ENCODE measurements at places on chromosomes 6 and 20.

DNA sequence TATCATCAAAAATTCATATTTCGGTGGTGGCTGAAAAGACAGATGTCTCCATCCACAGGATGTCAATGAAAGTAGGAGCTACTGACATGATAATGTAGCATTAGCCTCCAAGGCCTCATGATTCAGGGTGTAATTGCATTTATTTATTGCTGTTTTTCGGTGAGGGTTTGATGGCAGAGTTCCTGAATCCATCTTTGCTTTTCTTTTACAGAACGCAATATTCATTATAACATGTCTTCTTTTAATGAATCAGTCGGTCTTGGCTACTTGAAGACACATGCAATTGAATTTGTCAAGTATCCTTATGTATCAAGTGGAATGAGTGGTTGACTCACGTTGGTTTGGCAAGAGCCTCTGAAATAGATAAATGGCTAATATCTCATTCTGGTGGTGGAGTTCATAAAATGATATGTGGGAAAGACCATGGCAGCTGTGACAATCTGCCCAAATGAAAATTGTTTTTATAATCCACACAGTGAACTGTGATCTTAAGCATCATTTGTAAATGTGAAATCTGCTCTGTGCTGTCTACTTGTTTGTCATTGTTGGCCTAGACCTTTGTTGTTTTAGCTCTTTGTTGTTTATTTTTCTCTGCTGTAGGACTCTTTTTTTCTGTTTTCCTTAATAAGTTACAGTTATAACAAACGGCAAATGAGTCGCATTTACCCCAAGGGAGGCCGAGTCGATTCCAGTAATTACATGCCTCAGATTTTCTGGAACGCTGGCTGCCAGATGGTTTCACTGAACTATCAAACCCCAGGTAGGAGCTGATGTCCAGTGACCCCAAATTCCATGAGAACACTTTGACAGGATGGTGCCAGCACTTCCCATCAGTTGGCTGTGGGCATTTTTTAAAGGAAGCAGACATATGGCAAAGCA lies 105.7 kb upstream of the LAMP5 start:
- no peak for DNase-seq

DNA sequence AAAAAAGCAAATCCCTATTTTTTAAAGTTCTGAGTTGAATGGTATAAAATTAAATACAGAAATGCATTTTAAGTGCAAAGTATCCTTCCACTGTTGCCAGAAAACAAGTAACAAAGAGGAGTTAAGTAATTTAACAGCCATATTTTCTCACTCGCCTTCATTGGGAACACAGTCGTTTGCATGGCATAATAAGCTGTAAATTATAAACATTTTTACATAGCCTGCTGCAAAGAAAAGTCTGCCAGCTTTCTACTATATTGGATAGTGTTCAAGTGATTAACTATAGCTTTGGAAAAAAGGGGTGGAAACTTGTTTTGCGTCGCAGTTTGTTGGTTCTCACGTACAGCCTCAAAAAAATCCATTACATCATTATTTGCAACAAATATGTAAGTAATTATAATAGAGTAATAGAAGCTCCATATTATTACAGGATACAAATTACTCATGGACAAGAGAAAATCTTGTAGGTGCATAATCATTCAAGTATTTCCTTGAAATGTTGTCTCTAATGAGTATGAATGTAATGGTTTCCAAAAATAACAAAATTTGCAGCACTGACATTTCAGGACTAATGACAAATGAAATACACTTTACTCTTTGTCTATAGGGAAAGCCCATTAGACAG lies 139.3 kb downstream of the PDSS2 start:
- no peak for DNase-seq

- DNase-seq, result no peak
These were observed 265.5 kb upstream of the EXOC2 start for GRCh38 chr6:958488-958887.

GRCh38 chr6:140001821-140002341 lies 627.4 kb upstream of the CITED2 start:
- no peak for DNase-seq

- DNase-seq, result no peak
These were observed 228.8 kb downstream of the SYNDIG1 start for GRCh38 chr20:24698189-24698588.

DNA sequence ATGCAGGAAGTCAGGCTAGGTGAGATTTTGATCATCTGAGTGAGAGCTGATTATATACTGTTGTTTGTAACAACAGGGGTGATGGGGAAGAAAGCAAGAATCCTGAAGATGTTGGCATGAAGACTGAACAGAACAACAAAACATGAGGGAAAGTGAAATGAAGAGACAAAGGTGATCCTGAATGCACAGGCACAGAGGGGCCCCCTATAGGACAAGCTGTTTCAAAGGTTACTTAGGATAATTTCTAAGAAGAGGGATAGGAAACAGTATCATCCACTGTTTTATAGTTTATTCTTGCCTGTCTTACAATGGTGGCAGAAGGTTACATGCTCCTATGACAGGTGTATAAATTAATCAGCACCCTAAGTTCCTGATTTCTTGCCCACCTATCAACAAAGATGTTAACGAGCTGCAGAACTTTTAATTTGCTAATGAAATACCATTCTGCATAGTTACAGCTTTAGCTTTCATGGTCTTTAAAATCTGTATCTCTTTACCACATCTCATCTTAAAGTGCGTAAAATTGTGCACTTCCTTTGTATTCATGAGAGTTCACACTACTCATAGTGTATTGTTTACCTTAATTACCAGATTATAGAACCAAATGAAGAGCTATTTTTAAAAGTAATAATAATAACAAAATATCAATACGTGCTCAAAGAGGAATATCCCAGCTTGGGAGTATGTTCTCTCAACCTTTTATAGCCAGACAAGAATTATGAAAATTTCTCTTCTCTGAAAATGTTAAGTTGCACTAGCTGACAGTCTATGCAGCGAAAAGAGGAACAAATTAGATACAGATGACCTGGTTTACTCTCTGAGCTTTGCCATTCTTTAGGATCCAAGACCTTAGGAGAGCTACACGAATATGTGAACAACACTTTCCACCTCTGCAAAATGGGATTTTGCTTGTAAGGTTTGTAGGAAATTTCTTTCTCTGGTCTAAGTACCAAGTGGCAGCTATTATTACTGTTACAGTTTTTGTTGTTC lies 192.5 kb downstream of the EDN1 start:
- no peak for DNase-seq

- no peak for DNase-seq
These were observed 315.2 kb downstream of the ZFAND3 start for GRCh38 chr6:38134704-38135088.

- no peak for DNase-seq
These were observed 69.0 kb downstream of the MOCS1 start for GRCh38 chr6:39865011-39865888.

DNA sequence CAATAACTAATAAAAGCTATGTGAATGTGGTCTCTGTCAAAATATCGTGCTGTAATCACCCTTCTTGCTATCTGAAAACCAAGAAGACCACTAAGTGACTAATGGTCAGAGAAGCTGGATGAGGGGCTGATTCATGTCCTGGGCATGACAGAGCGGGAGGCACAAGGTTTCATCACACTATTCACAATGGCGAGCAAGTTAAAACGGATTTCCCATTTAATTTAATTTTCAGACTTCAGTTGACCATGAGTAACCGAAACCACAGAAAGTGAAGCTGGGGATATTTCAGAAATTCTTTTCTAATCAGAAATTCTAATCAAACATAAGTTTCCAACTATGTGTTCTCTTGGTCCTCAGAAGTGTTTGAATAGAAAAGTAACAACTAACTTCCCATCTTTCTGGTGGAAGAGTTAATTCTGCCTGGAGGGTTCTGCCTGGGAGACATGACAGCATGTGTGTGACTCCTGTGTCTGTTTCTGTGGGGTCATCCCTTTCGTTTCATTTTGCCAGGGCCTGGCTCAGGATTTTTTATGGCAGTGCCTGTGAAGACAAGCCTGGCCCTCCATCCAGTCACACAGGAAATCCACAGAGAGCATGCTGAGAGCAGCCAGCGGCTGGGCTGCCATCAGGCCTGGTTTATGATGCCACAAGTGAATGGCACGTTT lies 98.9 kb downstream of the FAM120B start:
- DNase-seq, result no peak

DNA sequence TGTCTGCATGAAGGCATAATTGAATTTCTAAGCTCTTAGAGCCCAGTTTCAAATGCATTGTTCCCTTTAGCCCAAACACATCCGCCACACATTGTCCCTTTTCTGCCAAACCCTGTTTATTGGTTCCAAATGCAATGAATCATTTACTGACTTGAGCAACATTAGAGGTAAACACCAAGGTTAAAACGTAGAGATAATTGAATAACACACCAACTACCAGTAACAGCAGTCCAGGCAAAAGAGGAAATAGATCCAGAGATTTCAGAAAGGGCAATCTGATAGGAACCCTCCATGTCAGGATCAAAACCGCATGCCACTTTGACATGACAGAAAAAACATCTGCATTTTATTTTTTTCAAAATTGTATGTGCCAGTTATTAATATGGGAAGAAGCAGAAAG lies 114.8 kb downstream of the PKHD1 start:
- DNase-seq, result no peak

DNA sequence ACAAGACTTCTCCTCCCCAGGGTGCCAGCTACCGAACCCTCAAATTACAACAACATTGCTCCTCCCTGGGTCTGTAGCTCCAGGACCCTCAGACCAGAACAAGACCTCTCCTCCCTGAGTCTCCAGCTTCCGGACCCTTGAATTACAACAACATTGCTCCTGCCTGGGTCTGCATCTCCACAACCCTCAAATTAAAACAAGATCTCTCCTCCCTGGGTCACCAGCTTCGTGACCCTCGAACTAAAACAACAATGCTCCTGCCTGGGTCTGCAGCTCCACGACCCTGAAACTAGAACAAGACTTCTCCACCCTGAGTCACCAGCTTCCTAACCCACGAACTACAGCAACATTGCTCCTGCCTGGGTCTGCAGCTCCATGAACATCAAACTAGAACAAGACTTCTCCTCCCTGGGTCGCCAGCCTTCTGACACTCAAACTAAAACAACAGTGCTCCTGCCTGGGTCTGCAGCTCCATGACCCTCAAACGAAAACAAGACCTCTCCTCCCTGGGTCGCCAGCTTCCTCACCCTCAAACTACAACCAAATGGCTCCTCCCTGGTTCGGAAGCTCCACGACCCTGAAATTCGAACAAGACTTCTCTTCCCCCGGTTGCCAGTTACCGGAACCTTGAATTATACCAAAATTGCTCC lies 324.5 kb downstream of the PREX1 start:
- no peak for DNase-seq

- DNase-seq, result no peak
These were observed 218.0 kb downstream of the THBS2 start for GRCh38 chr6:169035385-169036240.

DNA sequence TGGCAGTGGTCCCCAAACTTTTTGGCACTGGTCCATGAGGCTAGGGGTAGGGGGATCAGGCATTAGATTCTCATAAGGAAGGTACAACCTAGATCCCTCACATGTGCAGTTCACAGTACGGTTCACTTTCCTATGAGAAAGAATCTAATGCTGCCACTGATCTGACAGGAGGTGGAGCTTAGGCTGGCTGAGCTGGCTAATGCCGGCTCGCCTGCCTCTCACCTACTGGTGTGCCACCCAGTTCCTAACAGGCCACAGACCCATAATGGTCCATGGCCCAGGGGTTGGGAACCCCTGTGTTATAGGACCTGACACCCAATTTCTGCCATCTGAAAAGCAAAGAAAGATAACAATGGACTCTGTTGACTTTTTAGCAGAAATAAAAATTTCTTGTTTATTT lies 199.6 kb downstream of the GMPR start:
- no peak for DNase-seq

DNA sequence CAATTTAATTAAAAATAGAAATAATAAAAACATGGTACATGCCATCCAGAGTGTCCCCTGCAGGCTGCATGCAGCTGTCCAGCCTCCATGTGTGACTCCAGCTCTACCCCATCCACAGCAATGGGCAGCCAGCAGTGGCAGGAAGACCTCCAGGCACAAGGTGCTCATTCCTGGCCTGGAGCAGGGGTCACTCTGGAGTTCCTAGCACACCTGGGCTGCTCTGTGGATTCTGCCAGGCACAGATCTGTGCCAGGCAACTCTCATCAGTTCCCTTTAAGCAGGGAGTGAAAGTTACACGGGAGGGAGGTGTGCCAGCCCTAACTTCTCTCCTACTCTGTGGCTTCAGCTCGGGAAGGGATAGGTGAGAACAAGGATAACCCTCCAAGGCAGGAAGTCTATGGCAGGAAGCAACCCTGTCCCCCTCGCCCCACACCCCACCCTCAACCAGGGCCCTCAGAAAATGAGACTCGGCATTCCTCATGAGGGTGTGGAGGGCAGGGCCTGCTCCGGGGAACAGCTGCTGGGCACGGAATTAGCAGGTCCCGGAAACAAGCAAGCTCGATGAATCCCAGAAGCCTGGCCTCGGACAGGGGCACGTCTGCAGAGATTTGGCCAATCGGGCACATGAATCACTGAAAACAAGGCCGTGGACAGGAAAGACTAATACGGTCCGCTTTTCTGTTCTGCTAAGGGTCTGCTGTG lies 10.0 kb downstream of the JPH2 start:
- no peak for DNase-seq

- no peak for DNase-seq
These were observed 21.2 kb downstream of the MKKS start for GRCh38 chr20:10412591-10413408.

DNA sequence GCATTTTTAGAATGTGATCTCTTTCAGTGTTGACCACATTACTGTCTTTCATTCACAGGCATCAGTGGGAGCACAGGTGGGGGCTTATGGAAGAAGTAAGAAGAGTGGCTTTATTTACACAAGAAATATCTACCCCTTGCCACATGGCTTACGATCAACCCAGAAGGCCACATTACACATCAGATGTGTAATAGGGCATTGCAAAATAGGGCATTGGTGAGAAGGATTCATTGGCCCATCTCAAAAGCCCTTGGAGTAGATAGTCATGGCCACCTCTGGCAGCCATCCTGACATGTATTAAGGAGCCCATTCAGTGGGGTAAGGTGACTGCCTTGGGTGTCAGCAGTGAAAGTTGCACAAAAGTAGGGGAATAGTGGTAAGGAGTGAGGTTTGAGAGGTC lies 97.5 kb downstream of the MAFB start:
- DNase-seq, result no peak

DNA sequence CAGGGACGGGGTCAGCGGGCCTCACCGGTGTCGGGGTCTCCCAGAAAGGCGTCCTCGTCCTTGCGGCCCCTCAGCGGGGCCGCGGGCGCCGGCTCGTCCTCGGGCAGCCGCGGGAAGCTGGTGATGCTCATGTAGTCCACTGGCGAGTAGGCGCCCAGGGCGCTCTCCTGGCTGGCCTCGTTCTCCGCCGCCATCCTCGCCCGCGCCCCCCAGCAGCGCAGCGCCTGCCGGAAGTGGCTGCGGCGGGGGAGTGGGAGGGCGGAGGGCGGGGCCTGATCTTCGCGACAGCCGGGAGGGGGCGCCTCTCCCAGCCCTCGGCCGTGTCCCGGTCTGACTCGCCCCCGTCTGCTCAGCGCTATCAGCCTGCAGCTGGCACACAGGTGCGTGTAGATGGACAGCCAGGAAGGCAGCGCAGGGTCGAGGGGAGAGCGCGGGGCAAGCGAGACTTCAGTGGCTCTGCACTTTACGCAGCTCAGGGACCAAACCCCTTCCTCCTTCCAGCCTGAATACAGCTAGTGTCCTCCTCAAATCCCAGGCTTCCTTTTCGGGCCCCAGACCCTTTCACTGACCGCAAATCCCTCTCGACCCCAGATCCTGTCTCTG lies at the start of gene GGT7:
Gene GGT7, minus strand, starts transcription at position 235 of the 603 bp plus-strand sequence. Its CDS starts 41 bp downstream, at position 194.
- DNase-seq, result no peak
